ENCODE measurements at places on chromosomes 5 and 9.

DNA sequence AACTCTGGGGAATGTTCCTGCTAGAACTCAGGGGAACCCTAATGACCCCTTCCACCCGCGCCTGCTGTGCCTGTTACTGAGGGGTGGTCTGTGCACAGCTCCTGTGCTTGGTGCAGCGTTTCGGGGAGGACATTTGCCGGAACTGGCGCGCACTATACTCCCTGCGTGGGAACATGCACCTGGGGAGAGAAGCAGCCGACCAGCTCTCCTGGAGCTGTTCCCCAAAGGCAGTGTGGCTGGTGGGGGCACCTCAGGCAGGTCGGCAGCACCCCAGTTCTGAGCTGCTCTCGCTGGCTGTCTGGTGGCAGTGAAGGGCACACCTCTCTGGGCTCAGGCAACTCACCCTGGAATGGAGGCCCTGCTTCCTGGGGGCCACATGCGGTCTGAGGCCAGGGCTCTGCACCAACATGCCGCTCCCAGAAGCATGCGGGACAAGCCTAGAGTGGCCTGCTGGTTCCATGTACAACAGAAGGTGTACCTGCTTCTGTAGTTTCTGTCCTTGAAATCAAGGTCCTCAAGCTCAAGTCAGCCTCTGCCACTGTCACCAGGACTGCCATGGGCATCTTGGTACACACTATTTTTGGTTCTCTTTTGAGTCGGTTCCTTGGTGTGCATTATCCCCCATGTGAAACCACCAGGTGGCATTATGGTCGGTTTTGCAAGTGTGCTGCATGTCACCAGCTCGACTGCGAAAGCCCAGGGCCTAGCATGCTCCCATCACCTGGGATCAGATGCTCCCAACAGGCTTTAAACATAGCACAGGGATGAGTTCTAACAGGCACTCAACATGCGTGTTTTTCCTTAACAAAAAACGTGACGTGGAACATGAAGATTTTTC, 7.8 kb upstream of the MRNIP start:
- peak; percentile 26 for DNase-seq

- no peak for DNase-seq
Measured at GRCh38 chr5:145161391-145161790, 673.8 kb downstream of the PRELID2 start.

DNA sequence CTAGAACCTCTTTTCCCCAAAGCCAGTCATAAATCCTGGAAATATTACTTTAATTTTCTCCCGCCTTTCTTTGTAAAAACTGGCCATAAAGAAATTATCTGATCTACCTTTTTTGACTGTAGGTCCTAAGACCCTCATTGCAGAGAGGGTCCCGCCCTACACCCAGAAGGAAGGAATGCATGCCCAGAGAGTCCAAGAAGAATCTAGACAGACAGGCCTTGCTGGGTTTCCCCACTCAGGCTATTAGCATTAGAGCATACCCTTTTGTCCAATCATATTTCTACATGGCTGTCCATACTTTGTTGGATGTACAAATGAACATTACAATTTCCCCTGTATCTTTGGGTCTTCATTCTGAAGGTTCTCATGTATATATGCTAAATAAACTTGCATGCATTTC, 1.9 kb upstream of the ATG10 start:
- DNase-seq = no peak

DNA sequence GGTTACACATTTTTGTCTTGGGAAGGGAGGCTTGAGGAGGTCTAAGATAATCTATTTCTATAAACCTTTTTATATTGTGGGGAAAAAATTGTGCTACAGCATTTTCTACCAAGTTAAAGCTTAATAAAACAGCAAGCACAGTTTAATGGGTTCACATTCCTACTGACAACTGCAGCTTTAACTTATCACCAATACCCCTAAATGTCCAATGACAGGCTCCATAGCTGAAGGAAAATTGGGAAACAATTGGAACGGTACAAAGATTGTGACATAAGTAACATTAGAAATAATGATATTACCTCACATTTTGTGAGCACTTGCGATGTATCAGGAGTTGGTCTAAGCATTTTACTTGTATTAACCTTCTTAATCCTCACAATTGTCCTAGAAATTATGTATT, 79.5 kb upstream of the HAPLN1 start:
- DNase-seq = no peak

DNA sequence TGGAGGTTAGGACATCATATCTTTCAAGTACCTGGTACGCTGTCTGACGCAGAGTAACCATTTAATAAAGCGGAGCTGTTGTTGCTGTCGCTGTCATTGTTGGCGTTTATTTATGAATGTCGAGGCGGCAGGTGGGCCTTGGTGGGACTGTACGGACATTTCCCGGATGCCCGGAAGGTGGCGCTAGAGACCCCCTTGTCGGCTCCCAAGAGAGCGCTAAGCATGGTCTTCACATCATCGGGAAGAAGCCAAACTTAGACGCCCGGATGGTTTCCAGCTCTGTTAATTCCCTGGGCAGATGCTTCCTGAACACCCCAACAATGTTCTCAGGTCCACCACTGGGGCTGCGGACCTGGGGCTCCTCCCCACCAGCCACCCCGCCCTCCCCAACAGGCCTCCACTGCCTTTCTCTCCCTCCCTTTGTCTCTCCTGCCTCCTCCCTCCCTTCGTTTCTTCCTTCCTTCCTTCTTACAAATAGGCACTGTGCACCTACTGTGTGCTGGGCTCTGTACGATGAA, 54.1 kb downstream of the DUSP1 start:
- DNase-seq = peak; percentile 88

- DNase-seq = no peak
Measured at GRCh38 chr5:53777864-53778618, 217.6 kb downstream of the NDUFS4 start.

DNA sequence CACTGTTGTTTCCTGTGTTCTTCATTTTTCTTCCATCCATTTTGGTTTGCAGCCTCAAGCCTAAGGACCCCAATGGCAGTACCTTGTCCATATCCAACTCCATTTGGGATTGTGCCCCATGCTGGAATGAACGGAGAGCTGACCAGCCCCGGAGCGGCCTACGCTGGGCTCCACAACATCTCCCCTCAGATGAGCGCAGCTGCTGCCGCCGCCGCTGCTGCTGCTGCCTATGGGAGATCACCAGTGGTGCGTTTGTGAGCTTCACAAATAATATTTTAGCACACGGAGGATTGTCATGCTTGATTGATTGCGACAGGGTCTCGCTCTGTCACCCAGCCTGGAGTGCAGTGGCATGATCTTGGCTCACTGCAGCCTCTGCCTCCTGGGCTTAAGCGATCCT, 136.8 kb downstream of the TLE4 start:
- DNase-seq = no peak

- DNase-seq = peak; percentile 69
Measured at GRCh38 chr5:148482697-148483462, 99.1 kb downstream of the FBXO38 start.

- peak; percentile 63 for DNase-seq
Measured at GRCh38 chr9:72362118-72362531, 2.9 kb downstream of the ZFAND5 start.

GRCh38 chr5:142219146-142219545, 105.7 kb downstream of the SPRY4 start:
- no peak for DNase-seq

DNA sequence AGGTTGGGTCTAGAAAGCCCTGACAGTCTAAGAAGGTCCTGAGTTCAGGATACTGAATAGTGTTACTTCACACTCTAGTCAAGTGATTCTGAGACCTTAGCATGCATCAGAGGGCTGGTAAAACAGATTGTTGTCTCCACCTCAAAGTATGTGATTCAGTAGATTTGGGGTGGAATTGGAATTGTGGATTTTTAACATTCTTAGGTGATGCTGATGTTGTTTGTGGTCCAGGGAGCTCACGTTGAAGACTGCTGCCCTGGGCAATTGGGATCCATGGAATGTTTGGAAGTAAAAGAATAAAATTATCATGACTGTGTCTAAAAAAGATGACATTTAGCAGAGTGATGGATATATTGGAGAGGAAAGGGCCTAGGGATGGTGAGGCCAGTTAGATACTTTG, 75.6 kb downstream of the VCAN start:
- no peak for DNase-seq

GRCh38 chr5:16585041-16585667, 31.6 kb downstream of the RETREG1 start:
- no peak for DNase-seq

- peak; percentile 31 for DNase-seq
Measured at GRCh38 chr5:75666801-75667200, 50.4 kb downstream of the POC5 start.

GRCh38 chr5:98497418-98497817, 276.0 kb upstream of the RGMB start:
- no peak for DNase-seq

DNA sequence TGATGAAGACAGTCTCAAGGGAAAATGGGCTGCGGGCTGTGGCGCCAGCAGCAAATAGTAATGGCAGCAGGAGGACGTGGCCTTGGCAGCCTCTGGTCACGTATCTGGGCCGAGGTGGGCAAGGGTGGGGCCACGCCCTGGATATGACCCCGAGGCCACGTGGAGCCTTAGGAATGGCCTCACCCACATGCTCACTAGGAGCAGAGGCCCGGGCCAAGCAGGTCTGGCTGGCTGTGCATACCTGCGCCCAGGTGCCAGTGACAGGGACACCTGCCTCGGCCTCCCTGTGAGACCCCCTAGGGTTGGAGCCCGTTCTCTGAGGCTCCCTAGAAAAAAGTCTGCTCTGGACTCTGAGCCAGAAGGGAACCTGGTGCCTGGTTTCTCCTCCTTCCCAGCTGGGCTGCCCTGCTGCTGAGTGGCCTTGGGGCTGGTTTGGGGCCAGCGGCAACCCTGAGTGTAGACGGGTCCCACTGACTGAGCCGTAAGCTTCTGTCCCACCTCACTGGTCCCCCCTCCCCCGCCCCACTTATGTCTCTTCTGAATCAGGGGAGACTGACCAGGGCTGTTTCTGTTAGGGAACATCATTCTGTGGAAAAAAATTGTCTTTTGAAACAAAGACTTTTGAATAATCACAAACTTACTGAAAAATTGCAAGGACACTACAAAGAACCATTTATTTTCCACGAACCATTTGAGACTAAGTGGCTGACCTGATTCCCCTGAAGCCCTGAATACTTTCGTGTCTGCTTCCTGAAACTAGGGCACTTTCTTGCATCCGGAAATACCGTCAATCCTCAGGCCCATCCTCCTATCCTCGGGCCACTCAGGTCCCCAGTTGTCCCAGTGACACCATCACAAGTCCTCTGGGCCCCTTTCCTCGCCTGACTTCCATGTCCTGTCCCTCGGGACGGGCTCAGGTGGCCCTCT, 60.8 kb downstream of the WNK2 start:
- no peak for DNase-seq

- peak; percentile 37 for DNase-seq
Measured at GRCh38 chr9:114894206-114894605, 36.2 kb downstream of the TNFSF8 start.

DNA sequence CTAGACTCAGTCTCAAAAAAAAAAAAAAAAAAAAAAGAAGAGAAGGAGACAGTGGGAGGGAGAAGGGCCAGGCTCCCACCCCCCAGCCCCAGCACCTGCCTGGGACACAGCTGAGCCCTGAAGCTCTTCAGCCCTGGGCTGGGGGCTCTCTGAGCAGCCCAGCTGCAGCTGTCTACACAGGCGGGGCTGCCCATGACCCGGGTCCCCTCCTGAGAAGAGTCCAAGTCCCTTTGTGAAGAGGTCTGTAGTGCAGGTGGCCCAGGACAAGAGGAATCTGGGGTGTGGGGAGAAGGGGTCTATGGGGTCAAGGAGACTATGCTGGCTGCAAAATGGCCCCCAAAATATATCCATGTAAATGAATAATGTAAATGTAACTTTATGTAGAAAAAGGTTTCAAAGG, 6.7 kb upstream of the LCN2 start:
- no peak for DNase-seq

- no peak for DNase-seq
Measured at GRCh38 chr9:83138422-83139135, 75.6 kb upstream of the RASEF start.

DNA sequence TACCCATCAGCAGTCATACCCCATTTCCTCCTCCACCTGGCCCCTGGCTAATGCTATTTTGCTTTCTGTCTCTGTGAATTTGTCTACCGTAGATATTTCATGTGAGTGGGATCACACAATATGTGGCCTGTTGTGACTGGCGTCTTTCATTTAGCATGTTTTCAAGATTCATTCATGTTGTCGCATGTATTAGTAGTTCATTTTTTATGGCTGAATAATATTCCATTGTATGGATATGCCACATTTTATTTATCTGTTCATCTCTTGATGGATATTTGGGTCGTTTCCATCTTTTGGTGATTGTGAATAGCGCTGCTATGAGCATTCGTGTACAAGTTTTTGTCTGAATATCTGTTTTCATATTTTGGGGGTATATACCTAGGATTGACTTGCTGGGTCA, 33.9 kb downstream of the PSD2 start:
- DNase-seq = no peak

- peak; percentile 91 for DNase-seq
Measured at GRCh38 chr9:116238225-116238624, 84.6 kb downstream of the PAPPA start.

DNA sequence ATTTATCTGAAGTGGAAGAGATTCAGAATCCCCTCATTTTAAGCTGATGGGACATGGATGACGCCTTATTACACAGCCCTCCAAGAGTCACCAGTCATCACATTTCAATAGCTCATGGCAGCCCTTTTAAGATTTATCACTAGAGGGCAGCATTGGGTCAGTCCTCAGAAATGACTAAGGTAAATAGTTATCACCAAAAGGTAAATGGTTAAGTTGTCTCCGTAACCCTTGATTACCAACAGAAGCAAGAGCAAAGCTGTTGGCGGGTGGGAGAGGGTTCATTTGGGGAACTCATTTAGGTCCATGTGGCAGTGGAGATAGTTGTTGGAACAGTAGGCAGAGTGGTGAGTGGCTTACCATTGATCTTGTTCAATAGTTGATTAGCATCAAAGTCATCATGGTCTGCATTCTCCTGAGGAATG, 12.0 kb upstream of the C9 start:
- peak; percentile 68 for DNase-seq

DNA sequence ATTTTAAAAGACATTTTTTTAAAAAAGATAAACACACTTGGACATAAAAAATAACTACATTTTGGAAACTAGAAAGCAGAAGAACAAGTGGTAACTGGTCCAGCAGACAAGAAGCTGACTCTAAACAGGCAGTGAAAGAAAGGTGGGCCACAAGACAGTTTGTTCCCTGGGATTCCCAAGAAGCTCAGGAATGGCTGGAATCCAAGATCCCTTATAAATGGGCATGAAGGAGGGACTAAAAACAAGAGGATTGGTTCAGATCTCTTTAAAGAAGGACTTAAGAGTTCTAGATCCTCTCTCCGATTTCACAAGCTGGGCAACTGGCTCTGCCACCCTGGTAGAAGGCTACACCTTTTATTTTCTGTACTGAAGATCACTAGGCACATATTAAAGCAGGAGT, 102.8 kb downstream of the ARL15 start:
- DNase-seq = no peak

GRCh38 chr9:113542006-113542405, 78.5 kb downstream of the RGS3 start:
- no peak for DNase-seq

- DNase-seq = no peak
Measured at GRCh38 chr9:7653262-7653661, 146.3 kb downstream of the DMAC1 start.

- DNase-seq = no peak
Measured at GRCh38 chr9:79551994-79552393, 19.8 kb upstream of the TLE4 start.
